Hindlimb muscle (tissue), 1 donor: ENCODE measurements at places on chromosomes 16 and 17.

- DNase-seq, result no peak
Observed at GRCh38 chr17:70736375-70736957, 567.1 kb downstream of the KCNJ2 start.

DNA sequence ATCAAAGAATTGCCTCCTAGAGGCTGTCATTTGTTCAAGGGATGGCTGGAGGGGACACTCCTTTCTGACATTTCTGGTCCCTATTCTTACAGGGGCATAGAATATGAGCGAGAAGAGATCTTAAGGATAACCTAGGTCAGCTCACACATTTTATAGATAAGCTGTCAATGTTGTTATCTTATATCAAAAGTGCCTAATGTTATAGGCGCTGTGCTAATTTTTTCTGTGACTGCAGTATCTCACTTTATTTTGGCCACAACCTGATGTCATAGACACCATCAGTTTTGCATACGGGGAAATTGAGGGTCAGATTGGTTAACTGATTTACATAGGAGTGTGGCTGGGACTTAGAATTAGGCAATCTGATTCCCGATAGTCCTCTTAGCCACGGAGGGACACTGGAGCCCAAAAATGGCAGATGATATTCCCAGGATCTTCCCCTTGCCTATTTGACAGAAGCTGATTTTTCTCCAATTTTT, 1.2 kb downstream of the CPD start:
- no peak for DNase-seq

GRCh38 chr16:7997966-7998365, 592.3 kb downstream of the TMEM114 start:
- no peak for DNase-seq

- no peak for DNase-seq
Observed at GRCh38 chr17:4276514-4276913, 12.7 kb upstream of the ANKFY1 start.

DNA sequence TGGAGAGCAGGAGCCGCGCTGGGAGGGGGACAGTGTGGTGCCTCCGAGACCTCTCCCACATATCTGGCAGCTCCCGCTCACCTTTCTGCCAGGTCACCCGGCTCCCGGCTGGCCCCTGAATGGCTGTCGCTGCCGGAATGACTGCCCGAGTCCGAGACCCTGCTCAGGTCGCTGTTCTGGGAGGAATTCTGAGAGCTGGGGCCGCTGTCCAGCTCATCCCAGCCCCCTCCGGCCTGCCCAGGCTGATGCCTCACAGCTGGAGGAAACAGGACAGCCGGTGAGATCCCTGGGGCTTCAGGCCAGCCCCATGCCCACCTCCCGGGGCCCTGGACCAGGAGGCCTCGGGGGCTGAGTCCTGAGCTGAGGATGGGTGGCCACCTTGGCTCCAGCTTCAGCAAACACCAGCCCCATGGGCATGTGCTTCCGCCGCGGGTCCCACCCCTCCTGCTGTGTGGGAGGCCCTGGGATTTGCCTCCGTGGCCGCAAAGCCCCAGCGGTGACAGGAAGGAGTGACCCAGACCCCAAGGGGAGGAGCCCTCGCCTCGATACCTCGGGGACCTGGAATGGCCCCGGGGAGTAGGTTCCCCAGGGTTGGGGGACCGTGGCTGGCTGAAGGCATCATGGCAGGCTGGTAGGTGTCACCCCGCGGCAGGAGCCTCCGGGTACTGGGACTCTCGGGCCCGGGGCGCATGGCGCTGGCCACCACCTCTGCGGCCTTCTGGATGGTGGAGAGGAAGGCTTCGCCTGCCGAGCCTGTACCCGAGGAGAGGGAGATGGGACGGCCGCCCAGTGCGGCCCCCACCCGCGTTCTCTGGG, 6.9 kb downstream of the TEPSIN start:
- no peak for DNase-seq
